ENCODE measurements at places on chromosomes 16 and 17.

DNA sequence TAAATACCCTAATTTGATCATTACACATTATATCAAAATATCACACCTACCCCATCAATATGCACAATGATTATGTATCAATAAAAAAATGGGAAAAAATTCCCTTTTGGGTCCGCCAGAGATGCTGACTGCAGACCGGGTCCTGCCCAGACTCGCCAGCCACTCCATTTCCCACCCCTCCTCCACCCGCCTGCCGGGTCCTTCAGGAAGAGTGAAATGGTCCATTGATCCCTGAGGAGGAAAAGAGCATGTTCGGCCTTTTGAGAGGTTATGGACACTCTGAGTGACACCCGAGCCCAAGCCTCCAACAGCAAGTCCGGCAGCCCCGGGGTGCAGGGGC, 123.9 kb upstream of the ZFHX3 start:
- DNase-seq: no peak

DNA sequence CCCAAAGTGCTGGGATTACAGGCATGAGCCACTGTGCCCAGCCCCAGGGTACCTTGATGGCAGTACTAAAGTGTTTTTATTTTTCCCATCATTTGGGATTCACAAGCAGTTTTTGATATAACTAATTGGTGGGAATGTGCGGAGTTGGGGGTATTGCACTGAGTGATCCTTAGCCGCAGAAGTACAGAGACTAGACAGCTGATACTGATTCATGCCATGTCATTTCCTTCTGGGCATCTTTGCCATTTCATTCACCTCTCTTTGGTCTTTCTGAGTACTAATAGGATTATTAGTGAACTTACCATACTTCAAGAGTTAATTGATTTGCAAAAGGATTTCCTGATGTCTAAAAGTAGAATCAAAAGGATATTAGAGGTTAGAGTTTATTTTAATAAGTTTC, 9.7 kb downstream of the NMT1 start:
- DNase-seq: no peak

DNA sequence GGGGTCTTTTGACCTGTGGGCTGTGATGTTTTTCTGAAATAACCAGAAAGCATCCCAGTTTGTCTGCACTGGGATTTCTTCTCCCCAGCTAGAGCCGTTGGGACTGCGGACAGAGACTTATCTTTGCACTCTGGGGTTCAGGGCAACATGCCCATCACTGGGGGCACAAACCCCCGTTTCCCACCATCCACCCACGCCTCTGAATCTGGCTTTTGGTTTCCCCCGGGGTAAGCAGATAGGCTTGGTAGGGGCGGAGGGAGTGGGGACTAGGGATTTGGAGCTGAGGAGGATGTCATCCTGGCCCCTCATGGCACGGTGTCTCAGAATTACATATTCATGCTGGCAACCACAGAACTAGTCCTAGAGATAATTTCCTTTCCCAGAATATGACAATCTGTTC, 68.6 kb downstream of the CCDC182 start:
- DNase-seq: no peak

DNA sequence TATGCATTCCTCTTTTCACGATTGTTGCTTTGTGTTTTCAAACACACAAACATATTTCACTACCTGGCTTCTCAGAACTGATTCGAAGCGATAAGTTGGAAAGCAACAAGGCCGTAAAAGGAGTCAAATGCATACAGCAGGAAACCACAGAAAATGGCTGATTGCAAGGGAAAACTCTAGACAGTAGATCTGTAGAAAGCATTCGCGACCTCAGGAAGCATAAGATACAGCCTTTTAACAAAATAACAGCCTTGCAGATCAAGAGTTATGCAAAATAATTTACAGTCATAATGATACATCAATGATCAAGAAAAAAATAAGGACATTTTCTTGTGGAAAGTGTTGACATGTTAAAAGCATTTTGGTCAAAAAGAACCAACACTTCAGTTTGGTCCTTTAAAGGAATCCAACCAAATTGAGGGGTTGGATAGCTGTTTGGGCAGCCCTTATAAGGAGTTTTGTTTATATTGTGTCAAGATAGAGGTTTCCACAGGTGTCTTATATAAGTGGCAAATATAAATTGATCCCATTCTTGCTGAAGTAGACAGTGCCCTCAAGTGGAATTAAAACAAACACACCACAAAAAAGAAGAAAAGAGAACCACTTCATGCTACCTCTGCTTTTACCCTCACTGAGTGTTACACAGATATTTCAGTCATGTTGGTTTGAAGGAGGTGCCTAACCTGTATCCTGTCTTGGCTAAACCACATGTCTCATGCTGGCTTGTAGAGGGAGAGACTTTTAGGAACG, 5.5 kb downstream of the CYLD start:
- no peak for DNase-seq

DNA sequence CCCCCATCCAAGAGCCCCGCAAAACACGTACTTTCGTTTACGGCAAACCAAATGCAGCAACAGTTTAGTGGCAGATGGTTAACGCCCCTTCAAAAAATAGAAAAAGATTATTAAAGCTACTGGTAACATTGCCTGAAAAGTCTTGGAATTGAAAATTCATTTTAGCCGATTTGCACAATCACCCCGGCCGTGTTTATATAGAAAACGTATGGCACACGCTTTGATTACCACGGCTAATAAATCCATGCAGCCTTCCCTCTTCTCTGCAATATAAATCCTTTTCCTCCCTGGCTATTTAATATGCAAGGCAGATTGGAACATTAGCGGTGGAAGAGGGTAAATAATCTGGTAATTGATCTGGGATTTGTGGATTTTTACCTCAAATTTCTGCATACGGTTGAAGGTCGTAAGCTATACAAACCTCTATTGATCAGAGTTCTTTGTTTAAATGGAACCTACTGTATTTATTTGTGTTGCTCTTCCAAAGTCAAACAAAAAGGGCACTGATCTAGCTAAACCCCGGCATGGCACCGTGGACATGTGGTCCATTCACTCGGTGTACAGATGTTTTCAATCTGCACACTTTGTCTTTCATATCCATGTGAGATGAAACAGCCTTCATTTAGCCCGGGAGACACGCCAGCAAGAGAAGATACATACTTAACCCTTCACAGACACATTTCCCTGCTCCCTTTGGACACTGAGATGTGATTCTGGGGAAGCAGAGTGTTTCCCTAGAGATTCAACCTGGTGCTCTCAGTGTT, 238.1 kb upstream of the MAF start:
- no peak for DNase-seq

GRCh38 chr16:1731603-1732002, 25.6 kb downstream of the MAPK8IP3 start:
- no peak for DNase-seq

DNA sequence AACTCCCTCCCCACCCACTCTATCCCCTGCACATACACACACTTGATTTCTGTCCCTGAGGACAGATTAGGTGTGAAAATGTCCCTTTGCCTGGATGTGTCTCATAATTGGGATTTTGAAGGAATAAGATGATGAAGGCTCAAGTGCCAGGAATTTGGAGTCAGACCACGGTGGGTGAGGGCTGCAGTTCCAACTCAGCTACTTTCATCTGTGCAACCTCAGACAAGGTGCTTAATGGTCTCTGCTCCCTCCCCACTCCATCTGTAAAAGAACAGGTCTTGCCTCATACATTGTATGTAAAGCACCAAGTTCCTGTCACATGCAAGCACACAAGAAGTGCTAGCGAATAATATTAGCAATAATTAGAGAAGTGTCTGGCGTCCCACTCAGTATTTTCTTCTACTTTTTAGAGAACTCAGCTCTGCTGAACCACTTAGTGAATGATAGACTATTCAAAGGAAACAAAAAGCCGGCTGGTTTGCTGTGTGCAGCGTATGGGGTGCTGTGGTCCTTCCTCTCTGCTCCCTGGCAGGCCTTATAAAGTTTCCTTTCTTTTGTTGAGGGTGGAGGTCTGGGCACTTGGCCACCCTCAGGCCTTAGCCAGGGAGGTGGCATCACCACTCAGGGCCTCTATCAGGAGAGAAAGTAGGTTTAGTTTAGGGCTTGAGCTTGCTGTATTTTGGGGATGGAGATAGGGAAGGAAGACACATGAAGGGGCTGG, 6.4 kb downstream of the TBX4 start:
- DNase-seq: no peak

- no peak for DNase-seq
Observed at GRCh38 chr16:8661703-8662102, 12.7 kb upstream of the ABAT start.

GRCh38 chr16:86668136-86668910, 90.0 kb downstream of the FOXL1 start:
- DNase-seq: no peak

DNA sequence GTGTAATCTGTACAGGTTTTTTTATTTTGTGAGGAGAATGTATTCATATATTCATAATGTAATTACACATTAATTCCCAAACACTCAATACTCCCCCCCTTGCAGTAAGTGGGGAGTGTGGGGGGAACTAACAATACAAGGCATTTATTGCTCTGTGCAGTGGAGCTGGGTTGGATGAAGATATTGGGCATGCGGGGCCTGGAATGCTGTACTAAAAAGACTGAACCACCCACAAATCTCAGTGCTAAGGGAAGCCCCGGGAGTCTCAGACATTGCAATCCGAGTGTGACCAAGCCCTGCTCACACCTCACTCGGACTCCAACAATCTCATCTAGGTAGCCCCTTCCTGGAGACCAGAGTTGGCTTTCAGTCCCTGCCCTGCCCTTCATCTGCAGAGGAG, 6.0 kb downstream of the PLLP start:
- no peak for DNase-seq

DNA sequence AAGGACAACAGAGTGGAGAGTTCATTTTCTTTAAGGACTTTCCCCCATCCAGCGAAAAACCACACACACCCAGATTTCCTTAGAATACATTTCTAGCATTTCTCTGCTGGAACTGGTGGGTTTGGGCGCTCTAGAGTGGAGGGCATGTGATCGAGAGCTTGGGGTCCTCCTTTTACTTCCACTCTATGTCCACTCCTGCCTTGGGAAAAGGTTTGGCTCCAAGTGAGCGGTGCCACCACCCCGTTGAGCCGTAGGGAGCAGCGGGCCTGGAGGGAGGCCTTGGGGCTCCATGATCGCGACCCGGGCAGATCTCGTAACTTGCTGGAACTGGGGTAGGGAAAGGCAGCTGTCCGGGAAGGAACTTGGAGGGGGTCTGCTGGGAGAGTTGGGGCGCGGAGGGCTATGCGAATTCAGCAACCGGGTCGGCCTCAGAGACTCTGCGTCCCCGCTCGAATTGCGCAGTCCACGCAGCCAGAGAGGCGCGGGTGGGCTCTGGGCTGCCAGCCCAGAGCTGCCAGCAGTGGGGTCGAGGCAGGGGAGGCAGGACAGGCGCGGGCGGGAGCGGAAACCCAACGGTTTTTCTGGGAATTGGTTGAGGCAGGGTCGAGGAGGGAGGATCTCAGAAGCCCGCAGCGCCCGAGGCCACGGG, 2.3 kb downstream of the DLX4 start:
- DNase-seq: no peak

DNA sequence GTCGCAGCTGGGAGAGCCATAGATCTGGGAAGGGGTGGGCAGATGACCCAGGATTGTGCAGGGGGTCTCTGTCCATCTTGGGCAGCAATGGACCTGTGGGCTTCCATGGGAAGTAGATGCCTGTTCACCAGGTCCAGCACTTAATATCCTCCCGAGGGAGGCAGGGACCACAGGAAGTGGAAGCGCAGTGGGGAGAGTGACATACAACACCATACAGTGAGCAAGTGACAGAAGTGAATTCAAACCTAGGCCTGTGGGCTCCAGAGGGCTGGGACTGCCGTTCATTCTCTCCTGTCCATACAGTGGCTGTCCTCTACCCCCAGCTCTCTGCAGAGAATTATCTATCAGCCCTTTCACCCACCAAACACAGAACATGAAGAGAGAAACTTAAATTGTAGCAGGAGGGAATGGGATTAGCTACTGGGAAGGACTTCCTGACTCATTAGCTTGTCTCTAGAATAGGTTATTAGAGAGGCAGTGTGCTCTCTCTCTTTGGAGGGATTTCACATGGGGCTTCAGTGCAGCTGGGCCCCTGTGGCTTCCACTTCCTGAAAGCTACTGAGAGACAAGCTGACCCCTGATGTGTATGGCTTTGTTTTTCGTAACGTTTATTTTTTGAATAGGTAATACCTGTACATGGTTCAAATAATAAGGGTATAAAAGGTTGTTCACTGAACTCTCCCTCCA, 13.1 kb upstream of the SEZ6 start:
- DNase-seq: no peak

DNA sequence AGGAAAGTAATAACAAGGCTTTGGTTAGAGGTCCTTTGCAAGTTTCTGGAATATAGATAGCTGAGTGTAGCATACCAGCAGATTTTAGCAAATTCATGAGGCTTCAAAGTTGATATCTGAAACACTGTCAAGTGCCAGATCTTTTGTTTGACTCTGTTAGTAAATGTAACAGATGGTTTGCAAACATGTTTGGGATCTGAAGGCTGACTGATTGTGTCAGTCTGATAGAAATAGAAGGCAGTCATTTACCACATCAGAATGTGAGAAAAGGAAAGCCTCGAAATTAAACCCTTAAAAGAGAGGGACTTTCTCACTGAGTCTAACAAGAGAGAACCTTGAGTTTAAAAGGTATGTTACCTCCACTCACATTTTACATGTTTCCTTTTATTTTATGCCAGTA, 371.5 kb downstream of the KIF2B start:
- DNase-seq: no peak

DNA sequence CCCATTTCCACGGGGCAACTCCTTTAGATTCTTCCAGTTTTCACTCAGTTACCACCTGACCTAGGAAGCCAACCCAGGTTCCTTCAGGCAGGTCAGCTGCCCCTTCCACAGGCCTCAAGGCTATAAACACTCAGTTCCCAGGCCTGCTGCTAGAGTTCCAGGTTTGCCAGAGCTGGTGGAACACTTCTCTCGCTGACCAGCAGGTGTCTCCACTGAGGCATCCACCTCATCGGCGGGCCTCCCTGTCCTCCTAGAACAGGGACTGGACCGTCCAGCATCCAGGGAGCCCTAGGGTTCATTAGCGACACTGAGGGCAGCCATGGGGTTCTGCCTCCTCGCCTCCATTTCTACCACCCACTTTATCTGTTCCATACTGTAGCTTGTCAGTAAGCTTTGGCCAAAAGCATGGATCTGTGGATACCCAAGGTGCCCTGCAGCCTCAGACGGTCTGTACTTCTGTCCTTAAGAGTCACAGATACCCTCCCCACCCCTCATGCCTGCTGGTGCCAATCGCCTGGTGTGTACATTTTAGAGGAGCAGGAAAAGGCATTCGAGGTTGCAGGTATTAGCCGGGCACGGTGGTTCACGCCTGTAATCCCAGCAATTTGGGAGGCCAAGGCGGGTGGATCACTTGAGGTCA, 29.0 kb downstream of the PIMREG start:
- DNase-seq: no peak

DNA sequence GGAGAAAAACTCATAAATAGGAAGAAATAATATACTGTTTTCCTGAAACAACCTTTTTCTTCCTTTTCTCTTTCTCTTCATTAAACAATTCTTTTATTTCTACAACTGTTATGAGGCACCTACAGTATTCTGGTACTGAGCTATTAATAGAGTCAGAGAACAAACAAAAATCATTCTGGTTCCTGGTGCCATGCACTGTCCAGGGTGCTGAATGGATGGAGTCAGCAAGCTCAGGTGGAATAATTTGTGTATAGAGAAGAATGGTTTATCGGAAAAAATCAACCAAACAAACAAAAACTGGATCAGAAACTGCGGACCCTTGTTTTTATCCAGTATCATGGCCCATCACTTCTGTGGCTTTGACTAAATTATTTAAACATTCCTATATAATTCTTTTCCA, 430.3 kb upstream of the GOT2 start:
- no peak for DNase-seq

Measured in cortex of kidney (tissue), 1 donor.